ENCODE measurements at places on chromosomes 6 and 20.

DNA sequence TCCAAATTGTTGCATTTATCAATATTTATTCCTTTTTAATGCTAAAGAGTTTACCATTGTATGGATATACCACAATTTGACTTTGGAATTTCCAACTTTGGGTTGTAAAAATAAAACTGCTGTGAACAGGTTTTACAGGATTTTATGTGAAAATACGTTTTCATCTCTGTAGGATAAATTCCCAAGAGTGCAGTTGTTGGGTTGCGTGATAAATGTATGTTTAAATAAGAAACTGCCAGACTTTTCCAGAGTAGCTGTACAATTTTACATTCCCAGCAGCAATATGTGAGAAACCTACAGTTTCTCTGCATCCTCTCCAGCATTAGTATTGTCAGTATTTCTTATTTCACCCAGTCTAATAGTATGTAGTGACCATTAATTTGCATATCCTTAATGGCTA lies 12.6 kb downstream of the TAB2 start:
- DNase-seq, result no peak

DNA sequence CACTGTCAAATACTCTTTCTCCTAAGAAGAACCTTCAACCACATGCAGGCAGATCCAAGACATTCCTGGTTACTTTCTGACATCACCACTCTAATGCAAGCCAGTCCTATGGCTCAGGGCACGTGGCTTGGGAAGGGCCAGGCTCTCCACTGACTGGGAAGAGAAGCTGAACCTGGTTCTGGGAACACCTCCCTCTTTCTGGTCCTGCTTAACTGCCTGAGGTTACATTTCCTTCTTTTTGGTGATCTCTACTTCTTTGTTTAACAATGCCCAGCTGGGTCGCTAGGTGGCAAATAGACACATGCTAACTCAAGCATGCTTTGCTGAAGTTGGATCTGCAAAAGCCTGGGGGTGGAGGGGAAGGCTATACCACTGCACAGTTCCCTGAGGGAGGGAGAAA lies 249.8 kb downstream of the GMDS start:
- no peak for DNase-seq

DNA sequence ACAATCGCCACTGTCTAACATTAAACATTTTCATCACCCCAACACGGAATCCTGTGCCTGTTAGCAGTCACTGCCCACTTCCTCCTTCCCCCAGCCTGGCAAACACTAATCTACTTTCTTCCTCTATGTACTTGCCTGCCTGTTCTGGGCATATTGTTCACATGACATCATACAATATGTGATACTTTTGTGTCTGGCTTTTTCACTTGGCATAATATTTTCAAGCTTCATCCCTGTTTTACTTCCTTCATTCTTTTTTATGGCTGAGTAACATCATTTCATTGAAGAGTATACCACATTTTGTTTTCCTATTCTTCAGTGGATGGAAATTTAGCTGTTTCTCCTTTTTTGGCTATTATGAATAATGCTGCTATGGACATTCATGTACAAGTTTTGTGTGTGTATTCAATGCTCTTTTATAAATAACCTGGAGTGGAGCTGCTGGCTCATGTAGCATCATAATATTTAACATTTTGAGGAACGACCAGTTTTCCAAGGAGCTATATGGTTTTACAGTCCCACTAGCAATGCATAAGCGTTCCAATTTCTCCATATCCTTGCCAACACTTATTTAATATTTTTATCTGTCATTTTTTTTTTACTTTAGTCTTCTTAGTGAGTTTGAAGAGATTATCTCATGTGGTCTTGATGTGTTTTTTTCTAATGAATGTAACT lies 360.1 kb downstream of the HDGFL1 start:
- DNase-seq, result no peak

DNA sequence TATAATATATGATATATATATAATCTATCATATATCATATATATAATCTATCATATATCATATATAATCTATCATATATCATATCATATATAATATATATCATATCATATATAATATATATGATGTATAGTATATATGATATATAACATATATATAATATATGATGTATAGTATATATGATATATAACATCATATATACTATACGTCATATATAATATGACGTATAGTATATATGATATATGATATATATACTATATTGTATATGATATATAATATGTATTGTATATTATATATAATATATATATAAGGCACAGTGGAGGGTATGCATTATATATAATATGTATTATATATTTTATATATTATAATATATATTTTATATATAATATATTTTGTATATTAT lies 36.7 kb downstream of the PTPRA start:
- no peak for DNase-seq

GRCh38 chr20:58759947-58760346 lies 67.3 kb downstream of the NPEPL1 start:
- no peak for DNase-seq

- DNase-seq, result no peak
Measured at GRCh38 chr20:18428490-18429173, 38.2 kb downstream of the DZANK1 start.

DNA sequence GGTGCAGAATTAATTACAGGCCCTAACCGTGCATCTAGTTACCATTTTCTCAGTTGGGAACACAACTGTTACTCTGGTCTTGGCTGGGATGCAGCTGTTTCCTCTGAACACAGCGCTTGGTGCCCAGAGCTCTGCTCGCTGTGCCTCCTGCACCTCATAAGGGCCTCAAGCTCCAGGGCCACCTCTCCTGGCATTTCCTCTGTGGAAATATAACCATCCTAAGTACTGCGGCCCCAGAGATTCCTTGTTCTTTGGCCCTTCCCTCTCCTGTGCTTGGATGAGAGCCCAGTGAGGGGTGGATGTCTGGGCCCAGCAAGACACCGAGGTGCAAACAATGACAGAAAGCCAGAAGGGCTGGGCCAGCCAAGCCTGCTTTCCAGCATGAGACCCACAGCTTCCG lies 169.9 kb upstream of the CST7 start:
- no peak for DNase-seq

DNA sequence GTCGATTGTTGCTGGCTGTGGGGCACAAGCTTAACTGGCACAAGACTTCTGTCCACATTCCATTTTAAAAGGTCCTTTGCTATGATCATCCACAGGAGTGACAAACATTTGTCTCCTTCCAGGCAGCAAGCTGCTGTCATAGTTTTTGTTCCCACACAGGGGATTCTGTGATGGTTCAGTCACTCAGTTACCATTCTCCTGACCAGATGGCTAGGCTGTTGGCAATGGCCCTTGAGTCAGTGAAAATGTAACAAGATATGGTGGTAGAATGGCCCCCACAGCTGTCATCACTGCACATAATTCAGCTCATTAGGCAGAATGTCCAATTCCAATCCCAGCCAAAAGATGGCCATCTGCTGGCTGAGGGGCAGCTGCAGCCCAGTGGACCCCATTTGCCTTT lies 13.7 kb downstream of the BPIFA1 start:
- DNase-seq, result peak; percentile 13

DNA sequence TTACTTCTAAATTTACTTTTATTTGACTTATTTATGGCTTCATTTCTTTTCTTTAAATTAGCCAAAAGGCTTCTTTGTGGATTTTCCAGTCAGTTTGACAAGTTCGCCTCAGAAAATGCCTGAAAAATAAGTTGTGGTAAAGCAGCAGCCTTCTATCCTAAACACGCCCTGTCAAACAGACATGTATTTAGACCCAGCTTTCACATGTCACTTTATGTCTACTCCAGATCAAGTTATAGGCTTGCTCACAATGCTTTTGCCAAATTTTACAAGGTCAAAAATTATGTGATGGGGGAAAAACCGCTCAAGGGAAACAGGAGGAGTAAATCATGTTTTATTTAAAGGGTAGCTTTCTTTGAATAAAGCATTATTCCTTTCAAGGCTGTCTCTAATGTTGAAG lies 615.0 kb downstream of the HDGFL1 start:
- DNase-seq, result no peak

- no peak for DNase-seq
Measured at GRCh38 chr6:27593200-27593818, 120.4 kb upstream of the ZNF184 start.

DNA sequence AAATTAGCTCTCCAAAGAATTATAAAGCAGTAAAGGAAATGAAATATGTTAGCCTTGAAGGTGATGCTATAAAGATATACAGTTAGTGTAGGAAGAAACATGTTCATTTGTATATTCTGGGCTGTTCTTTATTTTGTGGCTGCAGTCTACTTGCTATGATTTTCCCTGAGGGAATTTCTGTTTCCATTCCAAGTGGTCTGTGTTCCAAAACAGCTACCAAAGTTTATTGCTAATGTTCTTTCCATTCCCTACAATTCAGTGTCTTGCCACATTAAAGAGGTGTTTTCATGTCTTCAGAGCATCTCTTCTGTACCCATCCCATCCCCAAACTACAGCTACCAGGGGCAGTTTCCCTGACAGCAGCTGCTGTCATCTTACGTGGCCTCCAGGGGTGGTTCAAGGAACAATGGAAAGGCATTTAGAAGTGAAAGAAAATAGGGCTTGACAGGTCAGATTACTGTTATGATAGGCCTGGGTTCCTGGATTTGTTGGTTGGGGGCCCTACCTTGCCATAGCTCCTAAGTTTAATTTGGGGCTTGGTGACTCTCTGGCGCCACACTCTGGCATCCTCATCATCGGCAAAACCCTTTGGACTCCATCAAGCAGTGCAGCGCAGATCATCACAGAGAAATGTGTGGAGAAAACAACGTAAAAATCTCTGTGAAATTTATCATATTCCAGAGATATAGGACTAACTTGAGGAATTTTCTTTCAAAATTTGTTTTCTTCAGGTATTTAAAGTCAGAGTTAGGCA lies 33.8 kb upstream of the AIG1 start:
- peak; percentile 52 for DNase-seq

DNA sequence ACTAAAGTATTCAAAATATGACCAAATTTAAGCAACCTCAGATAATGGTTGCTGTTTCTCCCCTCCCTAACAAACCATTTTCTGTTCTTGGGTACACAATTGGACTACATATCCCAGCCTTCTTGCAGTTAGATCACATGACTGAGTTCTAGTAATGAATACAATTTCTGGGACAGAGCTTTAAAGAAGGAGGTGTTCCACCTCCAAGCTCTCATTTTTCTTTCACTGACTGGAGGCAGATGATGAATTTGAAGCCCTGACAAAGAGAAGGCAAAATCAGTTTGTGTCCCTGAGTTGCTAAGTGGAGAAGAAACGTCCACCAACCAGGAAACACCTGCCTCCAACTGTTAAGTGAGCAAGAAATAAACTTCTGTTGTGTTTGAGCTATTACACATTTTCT lies 117.2 kb downstream of the LCA5 start:
- no peak for DNase-seq

DNA sequence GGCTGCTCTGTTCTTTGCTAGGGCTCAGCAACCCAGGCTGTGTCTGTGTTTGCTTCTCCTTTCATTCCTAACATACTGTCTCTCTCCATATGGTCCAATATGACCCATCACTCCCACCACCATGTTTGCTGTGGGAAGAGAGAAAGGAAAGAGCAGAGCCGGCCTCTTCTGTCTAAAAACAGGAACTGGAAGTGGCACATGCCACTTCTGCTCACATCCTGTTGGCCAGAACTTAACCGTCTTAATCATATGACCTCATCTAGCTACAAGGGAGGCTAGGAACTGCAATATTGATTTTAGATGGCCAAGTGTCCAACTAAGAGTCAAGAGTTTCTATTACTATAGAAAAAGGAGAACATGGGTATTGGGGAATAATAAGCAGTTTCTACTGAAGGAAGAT lies 212.5 kb upstream of the CHD6 start:
- no peak for DNase-seq

GRCh38 chr6:154920495-154921200 lies 74.5 kb upstream of the TIAM2 start:
- no peak for DNase-seq

GRCh38 chr20:17904027-17904426 lies 64.6 kb downstream of the SNX5 start:
- DNase-seq, result no peak

DNA sequence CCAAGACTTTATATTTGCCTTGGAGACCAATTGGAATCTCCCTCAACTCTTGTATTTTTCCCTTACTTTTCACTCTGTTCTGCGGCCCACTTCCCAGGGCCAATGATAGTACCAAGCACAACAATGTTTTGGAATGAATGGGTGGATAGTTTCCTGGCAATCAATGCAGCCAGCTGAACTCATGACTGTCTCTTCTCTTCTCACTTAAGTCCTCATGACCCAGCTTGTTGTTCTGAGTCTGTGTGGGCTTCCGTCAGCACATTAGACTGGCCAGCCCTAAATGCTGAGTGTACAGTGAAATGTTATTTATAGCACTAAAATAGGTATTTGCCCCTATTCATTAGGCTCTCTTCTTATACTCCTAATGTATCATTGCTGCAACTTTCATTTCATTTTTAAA lies 5.6 kb upstream of the MBOAT1 start:
- DNase-seq, result no peak

- no peak for DNase-seq
Measured at GRCh38 chr6:163744256-163744925, 329.9 kb downstream of the QKI start.

DNA sequence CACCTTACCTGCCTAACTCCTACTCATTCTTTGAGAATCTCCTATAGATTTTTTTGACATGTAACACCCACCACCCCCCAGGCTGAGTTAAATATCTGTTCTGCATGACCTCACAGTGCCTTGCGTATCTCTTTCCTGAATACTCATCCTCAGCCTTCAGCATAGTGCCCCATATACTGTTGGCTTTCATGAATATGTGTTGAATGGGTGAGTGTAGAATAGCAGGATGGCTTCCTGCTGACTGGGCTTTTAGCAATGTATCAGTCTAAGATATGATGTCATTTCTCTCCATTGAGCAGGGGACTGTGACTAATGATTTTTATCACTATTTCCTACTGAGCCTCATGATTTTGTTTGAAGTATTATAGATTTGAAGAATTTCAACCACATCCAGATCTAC lies 361.6 kb upstream of the MARCKS start:
- no peak for DNase-seq

DNA sequence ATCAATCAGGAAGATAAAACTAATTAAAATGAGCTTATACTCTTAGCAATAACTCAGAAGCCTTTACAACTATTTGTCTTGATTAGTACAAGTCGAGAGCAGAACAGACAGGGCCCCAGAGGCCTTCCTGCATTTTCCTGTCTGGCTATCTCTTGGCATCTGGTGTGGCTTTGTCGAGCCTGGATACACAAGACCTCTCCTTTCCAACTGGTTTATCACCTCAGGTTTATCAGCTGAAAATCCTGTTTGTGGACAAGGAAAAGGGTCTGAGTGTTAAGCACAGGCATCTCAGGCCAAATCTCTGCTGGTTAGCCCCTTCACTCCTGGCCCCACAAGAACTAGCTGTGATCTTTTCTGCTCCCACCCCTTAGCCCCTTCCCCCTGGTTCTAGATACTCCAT lies 32.6 kb downstream of the BAK1 start:
- DNase-seq, result peak; percentile 98
